ENCODE measurements at places on chromosomes 13 and 19.

DNA sequence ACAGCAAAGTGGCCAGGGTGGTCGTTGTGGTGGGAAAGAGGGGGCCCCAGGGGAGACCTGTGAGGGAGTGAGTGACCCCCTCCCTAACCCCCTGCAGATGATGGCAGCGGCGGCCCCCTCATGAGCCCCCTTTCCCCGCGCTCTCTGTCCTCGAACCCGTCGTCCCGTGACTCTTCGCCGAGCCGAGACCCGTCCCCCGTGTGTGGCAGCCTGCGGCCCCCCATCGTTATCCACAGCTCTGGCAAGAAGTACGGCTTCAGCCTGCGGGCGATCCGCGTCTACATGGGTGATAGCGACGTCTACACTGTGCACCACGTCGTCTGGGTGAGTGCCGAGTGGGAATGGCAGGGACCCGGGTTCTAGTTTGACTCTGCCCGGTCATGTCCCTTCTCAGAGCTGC is 8.1 kb upstream of the PIK3R2 start:
- DNase-seq = no peak

GRCh38 chr13:48783695-48784230 is 130.0 kb downstream of the CYSLTR2 start:
- DNase-seq = no peak

DNA sequence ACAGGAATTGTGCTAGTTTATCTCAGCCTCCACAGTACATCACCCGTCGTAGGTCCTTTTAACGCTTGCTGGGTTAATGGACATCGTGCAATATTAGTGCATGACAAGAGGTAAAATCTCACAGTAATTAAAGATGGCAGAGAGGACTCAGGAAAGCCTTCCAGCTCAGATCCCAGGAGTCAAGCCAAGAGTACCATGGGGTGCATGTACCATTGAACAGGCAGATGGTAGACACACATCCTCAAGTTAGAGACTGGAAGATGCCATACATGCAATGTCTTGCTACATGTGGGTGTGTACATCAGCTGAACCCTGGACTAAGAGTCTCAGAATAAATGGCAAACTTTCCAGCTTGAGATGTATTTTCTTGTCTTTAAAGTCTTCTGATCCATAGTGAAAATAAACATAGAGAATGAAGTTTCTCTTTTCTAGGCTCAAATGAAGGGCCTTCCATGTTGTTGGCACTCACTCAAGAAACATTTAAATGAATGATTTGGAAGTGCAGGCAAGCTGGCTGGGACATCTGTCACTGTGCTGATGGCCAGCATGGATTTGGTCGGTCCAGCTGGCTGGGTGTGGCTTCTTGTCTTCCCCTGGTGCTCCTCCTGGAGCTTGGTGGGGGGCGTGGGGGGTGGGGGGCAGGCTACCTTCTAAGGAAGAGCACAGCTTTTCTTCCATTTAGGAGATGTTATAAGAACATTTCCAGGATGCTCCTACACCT is 290.9 kb upstream of the MAB21L1 start:
- peak; percentile 97 for DNase-seq

GRCh38 chr19:3277649-3278048 is 53.2 kb downstream of the CELF5 start:
- DNase-seq = no peak

GRCh38 chr13:65719831-65720230 is 1510.3 kb downstream of the PCDH9 start:
- no peak for DNase-seq

DNA sequence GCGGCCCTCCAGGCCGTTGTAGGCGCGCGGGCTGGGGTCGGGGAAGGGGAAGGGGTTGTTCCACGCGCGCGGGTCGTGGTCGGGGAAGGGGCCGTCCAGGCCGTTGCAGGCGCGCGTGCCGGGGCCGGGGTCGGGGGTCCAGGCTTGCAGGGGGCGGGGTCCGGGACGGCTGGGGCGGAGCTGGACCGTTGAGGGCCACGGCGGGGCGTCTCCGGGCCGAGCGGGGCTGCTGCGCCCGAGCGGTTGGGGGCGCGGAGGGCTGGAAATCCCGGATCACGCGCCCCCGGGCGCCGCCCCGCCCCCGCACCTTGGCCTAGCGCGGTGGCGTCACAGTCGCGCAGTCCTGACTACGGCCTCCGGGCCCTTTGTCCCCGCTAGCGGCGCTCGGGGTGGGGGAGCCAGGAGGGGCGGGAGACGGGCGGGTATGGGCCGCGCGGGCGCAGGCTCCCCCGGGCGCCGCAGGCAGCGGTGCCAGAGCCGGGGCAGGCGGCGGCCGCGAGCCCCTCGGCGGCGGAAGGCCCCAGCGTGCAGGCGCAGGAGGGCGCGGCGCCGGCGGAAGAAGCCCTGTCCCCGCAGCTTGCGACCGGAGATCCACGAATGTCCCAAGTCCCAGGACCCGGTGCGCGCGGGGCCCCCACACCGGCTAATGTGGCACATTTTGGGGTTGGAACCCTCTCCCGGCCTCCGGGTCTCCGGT is 665 bp downstream of the GPX4 start:
- DNase-seq = no peak

GRCh38 chr13:99980201-99980823 is 1.3 kb upstream of the ZIC2 start:
- DNase-seq = peak; percentile 86

GRCh38 chr13:111411151-111411858 is 90.9 kb downstream of the TEX29 start:
- DNase-seq = no peak

DNA sequence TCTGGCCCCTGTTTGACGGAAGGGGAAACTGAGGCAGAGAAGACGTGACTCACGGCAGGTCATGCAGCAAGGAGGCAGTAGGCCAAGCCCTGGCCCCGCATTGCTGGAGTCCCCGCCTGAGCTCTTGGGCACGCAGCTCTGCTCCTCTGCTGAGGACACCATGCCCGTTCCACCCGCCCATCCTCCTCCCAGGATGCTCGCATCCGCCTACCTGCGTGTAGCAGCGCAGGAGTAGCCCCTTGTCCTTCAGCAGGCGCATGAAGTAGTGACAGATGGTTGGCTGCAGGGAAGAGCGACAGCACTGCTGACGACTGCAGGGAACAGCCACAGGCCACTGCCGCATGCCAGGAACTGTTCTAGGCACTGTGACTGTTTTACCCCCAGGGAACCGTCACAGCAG is 10.5 kb downstream of the SIRT2 start:
- no peak for DNase-seq

GRCh38 chr19:19652482-19653295 is 9.2 kb upstream of the GMIP start:
- no peak for DNase-seq

GRCh38 chr13:34926508-34926907 is 15.6 kb upstream of the NBEA start:
- no peak for DNase-seq

DNA sequence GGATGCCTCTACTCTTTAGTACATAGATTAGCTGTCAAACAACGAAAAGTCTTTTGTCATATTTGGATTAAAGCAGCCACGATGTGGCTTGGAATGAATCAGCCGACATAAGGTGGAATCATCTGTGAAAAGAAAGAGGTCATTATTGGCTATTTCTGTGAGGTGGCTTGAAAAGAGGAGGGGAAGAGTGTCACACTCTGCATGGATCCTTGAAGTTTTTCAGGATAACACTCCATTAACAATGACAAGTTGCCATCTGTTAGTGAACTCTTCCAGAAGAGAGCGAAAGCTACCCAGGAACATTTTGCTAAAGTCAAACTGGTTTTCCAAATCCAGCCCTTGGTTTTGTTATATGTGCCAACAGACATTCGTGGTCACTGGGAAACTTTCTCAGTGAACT is 1604.8 kb downstream of the OLFM4 start:
- peak; percentile 3 for DNase-seq

GRCh38 chr19:46133101-46133627 is 8.7 kb upstream of the IGFL3 start:
- DNase-seq = peak; percentile 56

- DNase-seq = no peak
Observed at GRCh38 chr19:5238700-5239099, 101.9 kb downstream of the PTPRS start.

DNA sequence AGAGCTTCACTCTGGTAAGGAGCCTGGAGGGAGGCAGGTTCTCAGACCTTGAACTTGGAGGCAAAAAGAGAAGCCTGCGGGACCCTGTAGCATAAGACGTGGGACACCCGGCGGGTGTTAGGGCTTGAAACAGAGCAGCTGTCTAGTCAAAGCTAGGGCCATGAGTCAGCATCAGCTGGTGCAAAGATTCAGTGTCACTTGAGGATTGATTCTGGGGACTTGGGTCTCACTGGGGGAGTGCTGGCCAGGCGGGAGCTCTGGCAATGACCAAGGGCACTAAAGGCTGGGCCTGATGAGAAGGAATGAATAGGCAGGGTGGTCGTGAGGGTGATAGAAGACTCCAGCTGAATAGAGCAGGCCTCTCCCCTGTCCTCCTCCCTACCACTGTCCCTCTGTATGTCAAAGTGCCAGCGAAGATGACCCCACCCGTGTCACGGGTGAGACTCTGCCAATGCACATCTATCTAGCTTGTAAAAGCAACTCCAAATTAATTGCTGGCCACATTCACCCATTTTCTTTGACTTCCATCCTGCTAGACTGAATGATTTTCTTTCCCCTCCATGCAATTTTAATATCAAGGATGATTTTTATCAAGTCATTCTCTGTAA is 97.1 kb downstream of the MBNL2 start:
- DNase-seq = no peak

GRCh38 chr13:34004676-34005075 is 186.7 kb downstream of the RFC3 start:
- DNase-seq = no peak

- DNase-seq = no peak
Observed at GRCh38 chr13:107275945-107276614, 708.1 kb upstream of the ARGLU1 start.

DNA sequence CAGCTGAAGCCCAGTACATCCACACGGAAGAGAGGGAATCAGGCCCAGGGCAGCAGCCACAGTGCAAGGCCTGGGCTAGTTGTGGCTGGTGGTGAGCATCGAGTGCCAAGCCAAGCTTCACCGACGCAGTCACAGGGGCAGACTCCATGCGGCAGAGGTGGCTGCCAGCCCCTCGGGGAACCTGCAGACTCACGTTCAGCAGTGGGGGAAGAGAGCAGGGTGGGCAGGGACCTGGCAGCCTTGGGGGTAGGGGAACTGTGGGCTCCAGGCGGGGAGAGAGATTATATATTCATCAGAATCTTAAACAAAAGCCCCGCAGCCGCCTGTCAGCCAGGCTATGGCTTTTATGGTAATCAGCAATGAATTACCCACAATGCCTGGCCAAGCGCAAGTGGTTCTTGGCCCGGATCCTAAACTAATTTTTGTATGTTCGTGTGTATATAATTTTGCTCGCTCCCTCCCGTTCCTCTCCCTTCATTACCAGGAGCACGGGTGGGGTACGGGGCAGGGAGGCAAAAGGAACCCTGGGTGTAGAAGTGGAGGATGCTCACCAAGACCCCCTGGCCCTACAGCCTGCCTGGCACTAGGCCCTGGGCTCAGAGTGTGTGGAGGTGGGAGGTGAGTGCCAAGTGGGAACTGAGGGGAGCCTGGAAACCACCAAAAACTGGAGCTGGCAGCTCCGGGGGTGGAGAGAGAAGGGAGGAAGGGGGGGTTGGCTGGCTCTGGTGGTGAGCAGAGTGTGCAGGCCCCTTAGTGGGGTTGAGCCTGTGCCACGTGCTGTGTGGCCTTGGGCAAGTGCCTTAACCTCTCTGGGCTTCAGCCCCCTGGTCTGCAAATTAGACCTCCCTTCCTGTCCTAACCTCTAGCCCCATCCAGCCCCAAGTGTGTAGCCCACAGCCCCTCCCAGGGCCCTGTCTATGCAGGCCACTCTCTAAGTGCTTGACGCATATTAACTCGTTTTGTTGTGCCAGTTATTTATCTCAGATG is 31.9 kb downstream of the PTPRS start:
- DNase-seq = peak; percentile 95

DNA sequence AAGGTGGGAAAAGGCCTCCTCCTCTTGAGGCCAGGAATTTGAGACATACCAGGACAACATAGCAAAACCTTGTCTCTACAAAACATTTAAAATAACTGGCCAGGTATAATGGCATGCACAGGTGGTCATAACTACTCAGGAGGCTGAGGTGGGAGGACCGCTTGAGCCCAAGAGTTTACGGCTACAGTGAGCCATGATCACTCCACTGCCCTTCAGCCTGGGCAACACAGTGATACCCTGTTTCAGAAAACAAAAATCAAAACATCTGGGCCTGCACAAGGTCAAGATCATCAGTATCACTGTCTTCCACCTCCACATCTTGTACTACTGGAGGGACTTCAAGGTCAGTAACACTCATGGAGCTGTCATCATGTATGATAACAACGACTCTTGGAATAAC is 742.7 kb upstream of the GPC6 start:
- DNase-seq = no peak

GRCh38 chr19:21940684-21941083 is 70.1 kb downstream of the ZNF208 start:
- no peak for DNase-seq

DNA sequence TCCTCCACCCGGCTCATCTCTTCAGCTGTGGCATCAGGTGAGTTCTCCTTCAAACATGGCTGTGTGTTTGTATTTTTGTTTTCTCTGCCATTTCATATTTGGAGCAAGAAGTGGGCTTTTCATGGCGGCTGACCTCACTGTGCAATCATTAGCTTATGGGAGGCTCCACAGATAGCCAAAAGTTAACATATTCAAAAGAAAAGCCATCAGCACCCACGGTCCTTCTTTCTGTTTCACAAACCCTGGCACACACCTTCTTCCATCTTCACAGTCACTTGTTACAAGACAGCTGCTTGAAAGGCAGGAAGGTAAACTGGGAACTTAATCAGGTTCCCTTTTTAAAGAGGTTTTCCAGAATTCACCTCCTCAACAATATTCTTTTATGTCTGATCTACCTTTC is 69.3 kb upstream of the ATP12A start:
- DNase-seq = no peak

DNA sequence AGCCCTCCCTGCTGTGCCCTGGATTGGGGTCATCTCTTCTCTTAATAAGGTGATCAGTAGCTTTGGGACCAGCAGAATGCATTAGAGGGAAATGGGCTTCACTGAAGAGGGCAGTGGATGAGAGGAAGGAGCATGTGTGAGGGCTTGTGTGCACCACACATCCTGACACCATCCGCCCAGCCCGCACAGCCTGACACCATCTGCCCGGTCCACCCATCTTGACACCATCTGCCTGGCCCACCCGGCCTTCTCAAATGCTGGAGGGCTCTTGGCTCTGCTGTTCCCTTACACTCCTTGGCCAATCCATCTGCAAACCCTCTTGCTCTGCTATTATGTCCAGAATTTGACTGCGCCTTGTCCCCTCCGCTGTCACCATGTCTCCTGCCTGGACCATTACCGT is 41.8 kb downstream of the BICRA start:
- no peak for DNase-seq
